ENCODE measurements at places on chromosomes 2 and 18.

DNA sequence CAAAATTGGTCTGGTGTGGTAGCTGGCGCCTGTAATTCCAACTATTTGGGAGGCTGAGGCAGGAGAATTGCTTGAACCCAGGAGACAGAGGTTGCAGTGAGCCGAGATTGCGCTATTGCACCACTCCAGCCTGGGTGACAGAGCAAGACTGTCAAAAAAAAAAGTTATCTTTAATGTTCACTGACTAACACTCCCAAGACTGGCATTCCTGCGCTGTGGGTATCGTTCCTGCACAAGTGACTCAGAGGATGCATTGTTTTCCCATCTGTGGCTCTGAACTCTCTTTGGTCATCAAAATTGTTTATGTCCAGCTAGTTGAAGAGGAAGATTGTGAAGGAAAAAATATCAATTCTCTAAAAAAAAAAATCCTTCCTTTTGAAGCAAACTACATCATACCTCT, 539.0 kb downstream of the SOX11 start:
- DNase-seq = no peak

- DNase-seq = no peak
Measured at GRCh38 chr2:107094450-107094986, 208.6 kb upstream of the ST6GAL2 start.

- DNase-seq = no peak
Measured at GRCh38 chr2:226643030-226643945, 156.3 kb downstream of the IRS1 start.

DNA sequence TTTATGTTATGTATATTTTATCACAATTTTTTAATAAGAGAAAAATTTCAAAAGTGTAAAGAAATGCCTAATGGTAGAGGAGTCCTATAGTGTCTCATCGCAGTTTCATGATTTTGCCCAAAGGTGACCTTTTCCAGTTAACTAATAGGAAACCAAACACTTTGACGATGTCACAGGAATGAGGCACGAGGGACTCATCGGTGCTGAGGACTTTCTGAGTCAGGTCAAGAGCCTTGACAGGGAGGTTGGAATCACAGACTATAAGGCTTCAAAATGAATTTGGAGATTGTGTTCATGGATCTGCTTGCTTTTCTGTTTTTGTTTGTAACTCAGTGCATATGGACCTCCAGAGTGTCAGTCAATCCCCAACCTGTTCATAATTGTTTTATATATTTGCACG, 15.1 kb upstream of the RTTN start:
- DNase-seq = no peak

- no peak for DNase-seq
Measured at GRCh38 chr18:6366776-6367175, 47.9 kb downstream of the L3MBTL4 start.

GRCh38 chr2:127024769-127025358, 82.1 kb downstream of the BIN1 start:
- no peak for DNase-seq

DNA sequence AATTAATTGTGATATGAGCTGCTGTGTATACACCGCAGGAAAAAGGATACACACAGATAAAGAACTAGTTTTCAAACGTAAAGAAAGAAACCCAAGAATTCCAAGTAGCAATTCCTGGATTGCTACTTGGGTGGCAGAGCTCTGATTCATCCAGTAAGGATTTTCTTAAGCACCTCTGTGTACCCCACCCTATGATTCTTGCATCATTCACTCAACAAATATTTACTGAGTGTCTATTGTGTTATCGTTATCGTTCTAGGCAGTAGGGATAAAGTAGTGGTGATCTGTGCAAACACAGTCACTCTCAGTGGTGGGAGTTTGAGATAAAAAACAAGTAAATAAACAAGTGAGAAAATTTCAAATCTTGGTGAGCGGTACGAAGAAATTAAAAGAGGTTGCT, 4.9 kb upstream of the TMEM200C start:
- no peak for DNase-seq

GRCh38 chr18:37508207-37508606, 57.4 kb downstream of the CELF4 start:
- DNase-seq = no peak

GRCh38 chr2:205734436-205735037, 52.2 kb downstream of the NRP2 start:
- no peak for DNase-seq

- no peak for DNase-seq
Measured at GRCh38 chr2:105571445-105571987, 172.7 kb upstream of the FHL2 start.

DNA sequence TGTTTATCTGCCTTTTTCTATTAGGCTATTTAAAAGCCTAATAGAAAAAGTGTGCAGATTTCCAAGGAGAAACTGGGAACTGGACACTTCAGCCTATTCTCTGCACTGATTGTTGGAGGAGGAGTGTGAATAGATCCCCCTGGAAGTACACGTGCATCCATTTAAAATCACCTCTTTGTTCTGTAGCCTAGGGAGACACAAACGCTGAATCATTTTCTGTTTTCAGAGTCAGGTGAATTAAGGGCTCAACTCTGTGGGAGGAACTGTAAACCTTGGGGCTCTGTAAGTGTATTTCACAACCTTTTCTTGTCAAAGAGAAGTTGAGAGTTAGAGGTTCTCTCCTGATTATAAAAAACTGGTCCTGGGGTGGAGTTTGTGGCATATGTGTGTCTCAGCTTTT, 159.7 kb downstream of the SPAG16 start:
- DNase-seq = no peak

DNA sequence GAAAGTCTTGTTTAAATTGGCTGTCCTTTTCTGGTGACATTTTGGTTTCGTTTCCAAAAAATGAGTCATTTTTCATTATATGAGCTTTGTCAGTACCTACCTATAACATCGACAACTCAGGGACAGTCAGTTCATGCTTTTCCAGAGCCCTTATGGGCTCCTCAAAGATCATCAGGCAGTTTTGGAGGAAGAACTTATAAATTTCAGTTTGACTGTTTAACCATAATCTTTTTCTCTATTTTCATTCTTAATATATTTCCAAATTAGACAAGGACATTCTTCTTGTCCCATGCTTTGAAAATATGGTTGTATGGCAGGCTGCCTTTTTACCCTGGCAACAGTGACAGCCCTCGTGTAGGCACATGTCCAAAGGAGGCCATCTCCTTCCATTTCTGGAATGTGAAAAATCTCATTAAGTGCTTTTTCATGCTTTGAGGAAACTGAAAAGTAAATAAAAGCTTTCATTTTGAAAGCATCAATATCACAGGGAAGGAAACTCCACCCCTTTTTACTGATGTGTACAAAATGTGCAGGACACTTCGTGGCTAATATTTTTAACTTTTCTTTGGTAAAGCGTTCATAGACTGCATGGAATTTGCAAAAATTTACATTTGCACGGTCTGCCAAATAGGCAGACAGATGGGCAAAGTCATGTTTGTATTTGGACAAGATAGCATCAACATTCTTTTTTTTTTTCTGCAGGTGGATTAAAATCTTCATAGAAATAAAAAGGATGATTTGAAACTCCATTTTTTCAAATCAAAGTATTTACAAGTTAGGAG, 7.2 kb upstream of the PROC start:
- DNase-seq = no peak

DNA sequence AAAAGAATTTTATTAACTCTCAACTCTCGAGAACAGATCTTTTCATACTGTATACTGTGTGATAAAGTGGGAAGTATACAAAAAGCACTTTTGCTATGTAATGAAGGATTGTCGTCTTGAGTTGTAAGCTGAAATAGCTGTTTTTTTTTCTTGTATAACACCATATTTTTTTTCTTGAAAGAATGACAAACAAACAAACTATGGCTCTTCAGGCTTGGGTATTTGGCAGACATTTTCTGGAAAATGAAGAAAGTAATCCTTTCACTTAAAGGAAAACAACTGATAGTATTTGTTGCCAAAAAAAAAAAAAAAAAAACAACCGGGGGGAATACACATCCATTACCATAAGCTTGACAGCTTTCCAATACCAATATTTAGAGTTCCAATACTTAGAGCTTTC, 230.4 kb downstream of the ICOS start:
- no peak for DNase-seq

DNA sequence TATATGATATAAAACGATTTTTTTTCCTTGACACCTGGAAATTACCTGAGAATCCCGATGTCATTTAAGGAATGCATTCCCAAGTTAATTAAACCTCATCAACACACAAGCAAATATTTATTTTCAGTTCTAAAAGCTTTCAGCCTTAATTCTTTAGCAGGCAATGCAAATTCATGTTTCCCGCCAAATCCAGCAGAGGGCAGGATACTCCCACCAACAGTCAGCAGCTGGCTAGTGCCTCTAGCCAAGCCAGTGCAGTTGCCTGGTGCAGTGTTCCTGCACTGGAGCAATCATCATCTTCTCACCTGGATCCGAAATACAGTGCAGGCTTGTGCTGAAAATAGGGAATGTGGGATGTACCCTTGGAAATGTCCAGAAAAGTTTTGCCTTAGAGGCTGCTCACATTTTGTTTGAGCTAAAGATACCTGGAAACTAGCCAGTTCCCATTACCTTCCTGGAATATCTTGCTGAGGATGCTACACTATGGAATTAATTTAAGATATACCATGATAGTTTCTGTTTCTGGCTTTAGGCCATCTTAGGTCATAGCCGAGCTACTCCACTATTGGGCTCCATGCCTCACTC, 48.4 kb upstream of the CYTIP start:
- peak; percentile 43 for DNase-seq

- DNase-seq = no peak
Measured at GRCh38 chr2:210445116-210445707, 31.3 kb downstream of the LANCL1 start.

DNA sequence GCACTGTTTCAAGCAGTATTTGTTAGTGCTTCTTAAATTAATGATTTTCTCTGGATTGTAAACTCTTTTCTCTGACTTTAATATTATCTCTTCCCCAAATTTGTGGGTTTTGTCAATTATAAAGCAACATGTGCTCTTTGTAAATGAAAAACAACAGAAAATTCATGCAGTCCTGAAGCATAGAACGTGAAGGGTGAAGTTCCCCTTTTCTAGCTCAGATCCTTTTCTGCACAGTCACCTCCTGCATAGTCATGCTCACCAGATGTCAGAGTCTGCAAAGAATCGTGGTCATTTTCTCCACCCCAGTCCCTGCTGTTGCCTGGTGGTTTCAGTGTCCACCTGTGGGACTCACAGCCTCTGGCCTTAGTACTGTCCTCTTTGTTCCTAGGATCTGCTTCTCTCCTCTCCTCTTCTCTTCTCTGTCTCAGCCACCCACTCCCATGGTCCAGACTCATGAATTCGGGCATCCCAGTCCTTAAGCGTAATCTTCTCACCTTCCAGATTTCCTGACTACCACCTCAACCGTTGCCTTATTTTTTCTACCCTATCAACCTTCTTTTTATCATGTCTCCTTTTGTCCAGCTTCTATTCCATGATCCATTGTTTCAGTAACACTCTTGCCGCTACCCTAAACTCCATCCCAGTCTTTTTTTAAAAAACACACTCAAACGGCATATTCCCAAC, 229.1 kb downstream of the RTP5 start:
- DNase-seq = no peak
